ENCODE measurements at places on chromosomes 3 and 15. TPM values are rescaled to one million over a fixed set of nuclear protein-coding genes. Genes with fewer than 3 reads are reported as not detected.

AQP9 gene
- total RNA-seq = not detected

DTX3L gene
- total RNA-seq = 13.2 TPM

CCR9 gene
- not detected for total RNA-seq

RETNLB gene
- total RNA-seq = not detected

GOLGA8T gene
- total RNA-seq = not detected

GRCh38 chr3:167728176-167728575 lies 6.5 kb downstream of the PDCD10 start:
- DNase-seq = peak; percentile 77

DNA sequence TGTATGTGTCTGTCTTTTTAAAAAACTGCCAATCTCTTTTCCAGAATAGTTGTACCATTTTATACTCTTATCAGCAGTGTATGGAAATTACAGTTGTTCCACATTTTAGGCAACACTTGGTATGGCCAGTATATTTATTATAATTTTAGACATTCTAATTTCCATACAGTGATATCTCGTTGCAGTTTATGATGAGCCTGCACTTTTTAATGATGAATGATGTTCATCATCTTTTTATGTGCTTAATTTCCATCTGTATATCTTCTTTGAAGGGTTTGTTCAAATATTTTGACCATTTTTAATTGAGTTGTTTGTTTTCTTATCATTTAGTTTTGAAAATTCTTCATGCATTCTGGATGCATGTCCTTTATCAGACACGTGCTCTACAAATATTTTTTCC lies 57.0 kb upstream of the UBE2E2 start:
- no peak for DNase-seq

DNA sequence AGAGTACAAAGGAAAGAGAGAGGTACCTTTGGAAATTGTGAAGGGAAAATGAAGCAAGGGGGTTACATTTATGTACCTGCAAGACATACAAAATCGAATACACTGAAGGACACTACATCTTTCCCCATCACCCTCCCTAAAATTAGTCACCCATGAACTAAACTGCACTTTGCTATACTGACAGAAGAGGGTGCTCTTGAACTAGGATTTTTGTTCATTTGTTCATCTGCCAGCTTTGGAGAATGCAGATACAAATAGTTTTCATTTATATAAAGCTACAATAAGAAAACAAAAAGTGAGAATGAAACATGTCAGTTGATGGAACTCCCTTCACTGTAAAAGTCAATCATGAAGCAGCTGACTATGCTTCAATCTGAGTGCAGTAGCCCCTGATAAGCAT lies 55.7 kb downstream of the PCCB start:
- DNase-seq = peak; percentile 70

- no peak for DNase-seq
Measured at GRCh38 chr3:158106766-158107471, 699 bp upstream of the SHOX2 start.

DNA sequence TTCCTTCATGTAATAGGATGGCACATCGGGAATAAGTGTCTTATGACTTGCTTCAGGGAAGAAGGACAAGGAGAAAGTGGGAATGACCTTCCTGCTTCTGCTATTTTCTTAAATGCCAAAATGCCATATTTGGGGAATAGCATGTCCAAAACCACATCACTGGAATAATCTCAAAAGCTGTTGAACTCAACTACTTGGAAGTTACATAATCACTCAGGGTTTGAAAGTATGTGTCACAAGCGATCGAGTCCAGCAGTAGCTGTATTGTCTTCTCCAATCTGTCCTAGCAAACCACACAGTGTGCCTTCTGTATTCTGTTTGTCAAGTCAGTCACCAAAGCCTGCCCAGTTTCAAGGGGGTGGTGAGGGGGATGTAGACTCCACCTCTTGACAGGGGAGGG lies 58.3 kb upstream of the GADL1 start:
- peak; percentile 16 for DNase-seq

DNA sequence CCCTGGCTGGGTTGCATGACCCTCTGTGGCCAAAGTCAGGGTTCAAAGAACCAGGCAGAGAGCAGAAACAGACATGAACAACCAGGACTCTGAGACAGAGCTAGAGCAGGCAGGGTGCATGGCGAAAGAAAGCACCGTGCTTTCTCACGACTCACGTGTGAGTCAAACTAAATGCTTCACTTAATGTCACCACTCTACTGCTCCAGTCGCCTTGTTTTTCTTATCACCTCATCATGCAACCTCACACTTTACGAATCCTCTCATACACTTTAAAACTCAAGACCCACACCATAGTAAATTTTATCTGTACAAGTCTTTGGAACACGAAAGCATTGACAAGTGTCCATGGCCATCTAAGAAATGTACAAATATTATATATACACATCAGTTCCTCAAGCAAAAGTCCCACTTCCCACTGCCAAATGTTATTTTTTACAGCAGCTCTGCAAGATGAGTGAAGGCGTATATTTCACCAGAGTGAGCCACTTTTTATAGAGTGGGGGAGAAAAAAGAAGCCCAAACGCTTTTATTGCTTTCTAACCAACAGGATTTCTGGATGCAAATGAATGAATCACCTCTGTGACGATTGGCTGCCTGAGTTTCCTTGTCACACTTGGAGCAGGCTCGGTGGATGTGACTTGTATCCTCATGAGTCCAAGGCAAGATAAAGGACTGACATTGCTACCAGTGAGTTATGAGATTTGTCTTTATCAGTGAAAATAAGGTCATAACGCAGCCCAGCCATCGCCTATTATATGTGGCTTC lies 16.0 kb upstream of the MEGF11 start:
- peak; percentile 58 for DNase-seq

DNA sequence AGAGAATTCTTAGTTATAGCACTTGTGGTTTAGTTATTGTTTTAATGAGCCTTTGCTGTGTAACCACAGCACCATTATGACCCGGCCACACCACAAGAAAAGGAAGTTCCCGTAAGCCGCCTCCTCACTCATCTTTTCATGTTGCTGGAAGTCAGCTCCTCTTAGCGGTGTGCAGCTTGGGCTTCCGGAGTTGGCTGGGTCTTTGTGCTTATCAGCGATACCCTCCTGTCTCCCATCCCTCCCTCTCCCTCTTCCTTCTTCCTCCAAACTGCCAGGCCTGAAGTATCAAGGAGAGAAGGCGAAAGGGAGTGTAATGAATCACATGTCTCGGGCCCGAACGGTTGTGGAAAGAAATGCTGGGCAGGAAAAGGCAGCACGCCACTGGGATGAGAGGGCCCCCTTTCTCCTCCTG lies 353.5 kb downstream of the MCTP2 start:
- no peak for DNase-seq

- peak; percentile 22 for DNase-seq
Measured at GRCh38 chr15:99844150-99844549, 110.9 kb upstream of the LYSMD4 start.
